Endothelial cell (in vitro differentiated cells): ENCODE measurements at places on chromosomes 1 and 21.

DNA sequence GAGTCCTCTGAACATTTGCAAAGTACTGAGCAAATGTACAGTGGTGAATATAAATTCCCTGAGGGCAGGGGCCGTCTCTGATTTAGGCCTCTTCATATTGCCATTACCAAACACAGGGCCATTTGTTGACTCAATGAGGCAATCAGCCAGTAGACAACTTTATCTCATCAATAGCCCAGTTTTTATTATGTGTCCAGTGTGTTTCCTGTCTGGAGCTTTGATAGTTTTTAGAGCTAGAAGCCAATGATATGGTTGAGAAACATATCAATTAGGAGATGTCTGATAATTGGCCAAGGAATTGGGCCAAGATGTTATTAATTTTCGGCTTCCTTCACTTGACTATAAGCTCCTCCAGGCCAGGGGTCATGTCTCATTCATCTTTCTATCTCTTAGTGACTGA is 163.0 kb downstream of the ROR1 start:
- DNase-seq = no peak

- DNase-seq = no peak
Observed at GRCh38 chr1:246383239-246383589, 123.9 kb downstream of the SMYD3 start.

- DNase-seq = no peak
Observed at GRCh38 chr21:44947930-44948331, 8.1 kb downstream of the SLX9 start.

- no peak for DNase-seq
Observed at GRCh38 chr1:205263580-205264190, 35.9 kb downstream of the TMCC2 start.

GRCh38 chr1:197783510-197783948 is 8.2 kb upstream of the DENND1B start:
- no peak for DNase-seq

DNA sequence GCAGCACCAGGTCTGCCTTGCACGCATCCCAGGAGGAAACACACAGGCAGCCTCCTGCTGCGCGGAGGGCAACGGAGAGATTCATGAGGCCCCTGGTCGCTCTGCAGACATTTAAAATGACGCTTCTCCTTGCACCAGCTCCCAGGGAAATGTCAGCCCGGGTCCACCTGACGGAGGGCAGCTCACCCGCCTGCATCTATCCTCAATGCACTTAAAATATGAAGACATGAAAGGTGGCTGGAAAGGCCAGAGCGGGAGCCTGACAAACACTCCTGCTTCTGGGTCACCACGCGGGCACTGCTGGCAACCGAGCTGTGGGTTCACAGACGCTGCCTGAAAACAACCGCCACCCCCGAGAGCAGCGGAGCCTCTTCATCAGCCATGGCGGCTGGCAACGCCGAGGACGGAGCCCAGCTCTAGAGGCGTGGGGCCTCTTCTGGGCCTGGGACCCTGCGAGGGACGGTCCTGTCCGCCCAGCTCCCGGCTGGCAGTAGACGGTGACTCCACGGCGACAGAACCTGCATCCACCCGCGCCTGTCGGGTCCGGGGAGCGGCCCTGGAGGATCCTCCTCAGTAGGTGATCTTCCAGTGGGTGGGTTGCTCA is 22.7 kb downstream of the POFUT2 start:
- peak; percentile 1 for DNase-seq

- peak; percentile 81 for DNase-seq
Observed at GRCh38 chr1:2314803-2315673, 76.3 kb downstream of the MORN1 start.

- DNase-seq = no peak
Observed at GRCh38 chr1:161153176-161153575, 602 bp upstream of the UFC1 start.

GRCh38 chr1:89462250-89462649 is 62.4 kb upstream of the LRRC8B start:
- no peak for DNase-seq

GRCh38 chr1:5576673-5577065 is 415.6 kb downstream of the NPHP4 start:
- no peak for DNase-seq

DNA sequence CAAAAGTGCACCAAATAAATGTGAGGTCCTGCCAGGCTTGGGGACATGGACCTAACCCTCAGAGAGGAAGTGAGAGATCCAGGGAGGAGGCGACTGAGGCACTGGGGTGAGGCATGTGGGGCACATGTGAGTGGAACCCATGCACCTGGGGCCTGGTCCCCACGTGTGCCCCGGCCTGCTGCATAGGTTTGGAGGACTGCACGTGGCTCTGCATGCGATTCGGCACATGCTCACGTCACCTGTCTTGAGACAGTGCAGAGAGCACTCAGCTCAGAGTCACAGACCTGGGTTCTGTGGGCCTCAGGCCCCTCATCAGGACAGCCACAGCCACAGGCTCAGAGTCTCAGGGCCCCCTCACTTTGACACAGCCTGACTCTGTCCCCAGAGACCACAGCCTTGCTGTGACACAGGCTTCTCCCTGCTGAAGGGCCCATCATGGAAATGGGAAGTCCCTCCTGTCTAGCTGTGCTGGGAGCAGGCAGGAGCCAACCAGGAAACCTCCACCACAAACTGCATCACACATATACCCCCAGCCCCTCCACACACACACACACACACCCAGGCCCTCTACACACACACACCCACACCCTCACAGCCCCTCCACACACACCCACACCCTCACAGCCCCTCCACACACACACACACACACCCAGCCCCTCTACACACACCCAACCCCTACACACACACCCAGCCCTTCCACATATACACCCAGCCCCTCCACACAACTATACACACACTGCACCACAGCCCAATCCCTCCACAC is 48.2 kb downstream of the SLC9A1 start:
- no peak for DNase-seq

DNA sequence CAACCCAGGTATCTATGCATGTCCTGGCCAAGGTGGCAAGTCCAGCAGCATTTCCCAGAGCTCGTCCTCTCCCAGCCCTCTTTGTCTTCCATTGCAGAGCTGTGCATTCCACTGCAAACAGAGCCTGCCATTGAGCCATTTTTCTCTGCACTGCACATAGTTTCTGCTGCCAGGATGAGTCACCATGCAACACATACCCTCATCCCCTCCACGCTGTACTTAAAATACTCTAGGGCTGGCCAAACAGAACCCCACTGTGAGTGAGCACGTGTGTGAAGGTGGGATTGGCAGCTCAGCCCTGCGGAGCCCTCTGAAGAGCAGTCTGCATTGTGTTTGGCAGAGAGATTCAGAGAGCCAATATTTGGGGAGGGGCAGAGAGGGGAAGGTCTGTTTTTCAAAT is 3.9 kb upstream of the ATP1B1 start:
- DNase-seq = no peak
